Stimulated activated CD4-positive, alpha-beta T cell treated with anti-CD3 and anti-CD28 coated beads, Interleukin-12 subunit alpha, Interleukin-12 subunit beta, amount 100 ng/mL, for 24 hours (primary cell): ENCODE measurements at places on chromosomes 16 and 17.

GRCh38 chr17:10156077-10156435 is 42.4 kb downstream of the GAS7 start:
- no peak for DNase-seq

- no peak for DNase-seq
Measured at GRCh38 chr16:64450177-64450576, 671.7 kb downstream of the CDH11 start.

DNA sequence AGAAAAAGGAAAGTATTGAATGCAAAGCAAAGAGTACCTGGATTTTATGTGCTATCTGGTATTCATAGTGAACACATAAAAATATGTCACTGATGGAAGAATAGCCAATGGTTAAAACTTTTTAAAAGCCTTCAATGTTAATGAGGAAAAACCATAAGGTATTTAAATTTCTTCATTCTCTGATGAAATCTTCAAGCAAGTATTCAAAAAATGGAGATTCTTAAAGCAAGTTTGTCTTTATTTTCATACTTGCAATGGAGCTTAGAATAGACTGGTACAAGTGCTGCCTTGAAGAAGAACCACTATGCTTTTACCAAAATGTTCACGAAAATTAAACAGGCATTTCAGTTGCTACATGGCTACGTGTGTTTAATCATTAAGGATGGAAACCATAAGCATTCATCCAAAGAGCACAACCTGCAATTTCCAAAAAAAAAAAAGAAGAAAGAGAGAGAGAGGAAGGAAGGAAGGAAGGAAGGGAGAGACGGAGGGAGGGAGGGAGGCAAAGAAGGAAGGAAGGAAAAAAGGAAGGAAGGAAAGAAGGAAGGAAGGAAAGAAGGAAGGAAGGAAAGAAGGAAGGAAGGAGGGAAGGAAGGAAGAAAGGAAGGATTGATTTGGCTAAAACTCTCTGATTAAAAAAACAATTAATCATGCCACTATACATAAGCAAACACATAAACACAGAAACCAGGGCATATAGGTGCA is 17.6 kb downstream of the HS3ST3A1 start:
- no peak for DNase-seq

DNA sequence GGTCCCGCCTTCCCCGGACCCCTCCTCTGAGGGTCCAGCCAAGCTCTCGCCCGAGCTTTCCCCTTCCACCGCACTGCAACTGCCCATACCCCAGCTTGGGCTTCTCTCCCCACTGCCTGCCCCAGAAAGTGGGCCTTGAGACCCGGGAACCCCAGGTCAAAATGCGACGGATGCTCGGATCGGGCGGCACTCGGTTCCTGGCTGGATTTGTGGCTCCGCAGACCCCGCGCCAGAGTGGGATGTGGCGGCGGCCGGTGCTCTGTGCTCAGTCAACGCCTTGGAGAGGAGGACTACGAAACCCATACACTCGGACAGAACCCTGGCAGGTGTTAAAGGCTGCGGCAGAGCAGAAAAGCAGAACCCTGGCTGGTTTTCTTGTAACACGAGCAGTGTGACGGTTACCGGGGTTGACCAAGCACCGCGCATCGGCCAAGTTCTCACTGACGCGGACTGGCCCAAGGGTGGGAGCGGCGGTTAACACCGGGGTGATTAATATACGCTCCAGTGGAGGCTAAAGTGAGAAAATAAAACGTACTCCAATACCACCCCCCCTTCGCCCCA is 885 bp upstream of the SLFN13 start:
- no peak for DNase-seq

- DNase-seq: no peak
Measured at GRCh38 chr16:9555051-9555450, 463.6 kb downstream of the HAPSTR1 start.

- no peak for DNase-seq
Measured at GRCh38 chr16:86145669-86146068, 246.7 kb downstream of the IRF8 start.

- DNase-seq: no peak
Measured at GRCh38 chr17:11535231-11535630, 63.0 kb upstream of the DNAH9 start.

GRCh38 chr17:27764589-27764988 is 35.7 kb downstream of the NOS2 start:
- DNase-seq: no peak
